ENCODE measurements at places on chromosomes 4 and X. TPM values are rescaled to one million over a fixed set of nuclear protein-coding genes. Genes with fewer than 3 reads are reported as not detected.

The NAAA gene
- total RNA-seq: 103 TPM

DNA sequence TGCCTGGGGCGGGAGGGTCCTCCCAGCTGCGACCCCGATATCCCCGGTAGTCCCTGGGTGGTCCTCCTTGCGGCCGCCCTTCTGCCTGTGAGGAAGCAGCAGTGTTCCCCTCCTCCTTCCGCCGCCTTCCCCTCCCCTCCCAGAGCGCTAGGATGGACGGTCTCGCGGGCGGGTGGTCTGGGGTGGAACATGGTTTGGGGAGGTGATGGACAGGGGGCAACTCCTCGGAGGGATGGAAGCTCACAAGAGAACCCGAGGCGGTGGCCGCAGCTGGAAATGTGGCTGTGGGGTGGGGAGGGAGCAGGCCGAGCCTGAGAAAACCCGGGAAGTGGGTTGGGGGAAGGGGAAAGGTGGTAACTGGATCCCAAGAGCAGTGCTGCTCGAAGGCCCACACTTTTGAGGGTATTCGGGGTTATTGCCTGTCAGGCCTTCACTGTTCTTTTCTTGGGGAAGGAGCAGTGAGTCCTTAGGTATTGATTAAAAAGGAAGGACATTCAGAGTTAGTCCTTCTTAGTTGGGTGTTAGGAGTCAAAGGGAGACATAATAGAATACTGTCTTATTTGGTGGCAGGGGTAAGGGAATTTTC lies 581 bp downstream of the UBE2K start:
- H3K4me3 ChIP-seq: peak overlapping the region; percentile 94
- H3K27ac ChIP-seq: peak overlapping the region; percentile 98
- peak; percentile 67 for DNase-seq
- no peaks in the 10 kb centered on the region for H3K27me3 ChIP-seq
- H3K4me1 ChIP-seq: peaks cover 17% of the 10 kb centered on the region

DNA sequence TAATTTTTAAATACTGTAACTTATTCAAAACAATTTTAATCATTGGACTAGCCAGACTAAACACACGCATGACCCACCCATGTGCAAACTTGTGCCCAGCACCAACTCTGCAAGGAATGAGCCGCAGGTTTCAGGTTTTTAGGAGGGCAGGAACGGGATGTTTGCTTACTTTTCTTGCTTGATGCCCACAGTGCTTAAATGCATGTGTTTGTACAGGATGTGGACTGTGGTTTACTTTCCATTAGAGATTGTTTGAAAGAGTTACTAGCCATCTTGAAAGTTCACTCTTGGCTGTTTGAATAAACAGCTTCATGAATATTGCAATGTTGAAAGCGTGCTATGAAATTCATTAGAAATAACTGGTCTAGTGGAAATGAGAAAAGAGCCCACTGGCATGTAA lies 83.3 kb downstream of the STK32B start:
- no peak for DNase-seq
- no peaks in the 10 kb centered on the region for H3K27me3 ChIP-seq
- no peaks in the 10 kb centered on the region for H3K36me3 ChIP-seq
- no peak overlapping the region for H3K4me3 ChIP-seq
- H3K4me1 ChIP-seq: no peaks in the 10 kb centered on the region
- no peak overlapping the region for H3K27ac ChIP-seq

GRCh38 chr4:158805635-158806471 lies 37.0 kb downstream of the FNIP2 start:
- no peak overlapping the region for H3K4me3 ChIP-seq
- H3K27ac ChIP-seq: no peak overlapping the region
- H3K4me1 ChIP-seq: peaks cover 18% of the 10 kb centered on the region
- DNase-seq: no peak

GRCh38 chr4:107800706-107801105 lies 24.0 kb upstream of the SGMS2 start:
- no peak for DNase-seq
- no peaks in the 10 kb centered on the region for H3K4me1 ChIP-seq
- no peaks in the 10 kb centered on the region for H3K36me3 ChIP-seq

DNA sequence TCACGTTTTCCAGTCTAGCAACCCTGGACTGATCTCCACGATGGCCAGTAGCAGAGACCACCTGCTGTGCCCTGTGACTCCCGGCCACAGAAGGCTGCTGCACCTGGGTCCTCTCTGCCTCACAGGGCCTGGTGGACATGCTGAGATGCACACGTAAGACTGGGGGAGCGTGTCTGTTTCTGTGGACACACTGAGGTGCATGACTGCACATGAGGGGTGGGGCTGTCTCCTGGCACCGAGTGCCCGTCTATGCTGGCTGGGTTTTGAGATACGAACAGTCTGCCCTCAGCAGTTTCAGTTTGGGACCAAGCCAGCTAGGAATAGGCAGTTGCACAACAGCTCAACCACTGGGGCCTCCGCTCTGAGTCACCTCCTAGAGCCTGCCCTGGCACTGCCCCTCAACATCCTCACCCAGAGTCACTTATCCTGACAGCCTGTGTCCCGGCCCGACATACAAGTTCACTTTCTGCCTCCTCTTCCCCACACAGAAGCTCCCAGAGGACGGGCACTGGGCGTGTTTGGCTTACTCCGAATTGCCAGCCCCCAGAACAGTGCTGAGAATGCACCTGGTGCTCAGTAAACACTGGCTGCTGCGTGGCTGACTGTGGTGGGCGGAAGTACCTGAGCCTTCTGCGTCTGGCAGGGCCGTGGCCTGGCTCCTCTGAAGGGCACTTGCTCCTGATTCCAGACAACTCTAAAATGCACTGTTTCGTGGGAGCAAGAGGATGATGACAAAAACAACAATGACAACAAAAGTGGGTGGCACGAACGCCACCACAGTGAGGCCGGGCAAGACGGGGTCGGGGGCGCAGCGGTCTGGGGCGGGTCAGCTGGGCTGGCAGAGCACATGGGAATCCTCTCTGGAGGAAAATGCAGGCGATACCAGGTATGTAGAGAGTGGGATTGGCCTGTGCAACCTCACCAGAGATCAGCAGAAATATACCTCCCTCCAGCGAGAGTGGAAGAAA lies 30.9 kb downstream of the RNF212 start:
- H3K4me1 ChIP-seq: no peaks in the 10 kb centered on the region
- no peaks in the 10 kb centered on the region for H3K36me3 ChIP-seq
- no peak overlapping the region for H3K4me3 ChIP-seq
- no peak overlapping the region for H3K27ac ChIP-seq
- no peak for DNase-seq

DNA sequence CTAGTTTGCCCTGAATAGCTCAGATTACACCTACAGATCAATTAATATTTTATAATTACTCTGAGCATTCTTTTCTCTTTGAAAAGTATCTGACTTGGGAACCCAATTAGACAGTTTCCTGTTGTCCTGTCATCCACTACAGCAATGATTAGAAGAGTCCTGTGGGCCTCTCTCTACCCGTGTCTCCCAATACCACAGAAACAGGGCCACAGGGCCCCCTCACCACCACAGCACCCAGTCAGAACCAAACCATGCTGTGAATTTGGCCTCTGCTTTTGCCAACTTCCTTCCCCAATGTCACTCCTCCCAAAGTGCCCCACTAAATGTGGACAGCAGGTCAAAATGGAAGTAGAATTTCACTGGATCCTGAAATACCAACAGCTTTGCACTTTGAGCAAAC lies 10.3 kb downstream of the USP46 start:
- H3K27me3 ChIP-seq: no peaks in the 10 kb centered on the region
- no peak overlapping the region for H3K27ac ChIP-seq
- no peaks in the 10 kb centered on the region for H3K36me3 ChIP-seq
- H3K4me1 ChIP-seq: no peaks in the 10 kb centered on the region
- H3K4me3 ChIP-seq: no peak overlapping the region
